Small intestine (tissue), 16 donors: ENCODE measurements at places on chromosomes 2 and 18.

DNA sequence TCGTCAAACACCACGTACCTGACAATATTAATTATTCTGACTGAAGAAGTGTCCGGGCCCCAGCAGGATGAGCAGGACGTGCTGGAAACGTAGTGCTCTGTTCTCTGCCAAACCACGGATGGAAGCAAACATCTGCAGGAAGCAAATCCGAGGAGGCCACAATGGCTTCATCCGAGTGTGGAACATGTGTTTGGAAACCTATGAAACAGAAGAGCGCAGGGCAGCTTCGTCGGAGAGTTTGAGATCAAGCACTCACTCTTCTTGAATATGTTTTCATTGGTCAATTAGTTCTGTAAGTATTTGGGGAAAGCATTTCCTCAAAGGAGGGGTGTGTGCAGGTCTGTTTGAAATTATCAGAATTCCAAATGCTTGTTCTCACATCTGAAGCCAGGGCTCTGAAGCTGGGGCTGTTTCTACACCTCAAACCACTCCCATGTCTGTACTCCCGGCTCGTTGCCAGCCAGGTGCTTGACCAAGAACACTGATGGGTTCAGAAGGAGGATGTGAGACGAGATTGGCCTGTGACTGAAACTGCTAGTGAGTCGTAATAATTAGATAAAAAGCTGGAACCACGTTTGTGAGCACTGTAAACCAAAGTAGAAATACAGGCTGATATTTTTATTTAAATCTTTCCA, 356.6 kb upstream of the SALL3 start:
- DNase-seq: no peak

- no peak for DNase-seq
These were observed 108.6 kb downstream of the NXPH2 start for GRCh38 chr2:138671566-138671965.

DNA sequence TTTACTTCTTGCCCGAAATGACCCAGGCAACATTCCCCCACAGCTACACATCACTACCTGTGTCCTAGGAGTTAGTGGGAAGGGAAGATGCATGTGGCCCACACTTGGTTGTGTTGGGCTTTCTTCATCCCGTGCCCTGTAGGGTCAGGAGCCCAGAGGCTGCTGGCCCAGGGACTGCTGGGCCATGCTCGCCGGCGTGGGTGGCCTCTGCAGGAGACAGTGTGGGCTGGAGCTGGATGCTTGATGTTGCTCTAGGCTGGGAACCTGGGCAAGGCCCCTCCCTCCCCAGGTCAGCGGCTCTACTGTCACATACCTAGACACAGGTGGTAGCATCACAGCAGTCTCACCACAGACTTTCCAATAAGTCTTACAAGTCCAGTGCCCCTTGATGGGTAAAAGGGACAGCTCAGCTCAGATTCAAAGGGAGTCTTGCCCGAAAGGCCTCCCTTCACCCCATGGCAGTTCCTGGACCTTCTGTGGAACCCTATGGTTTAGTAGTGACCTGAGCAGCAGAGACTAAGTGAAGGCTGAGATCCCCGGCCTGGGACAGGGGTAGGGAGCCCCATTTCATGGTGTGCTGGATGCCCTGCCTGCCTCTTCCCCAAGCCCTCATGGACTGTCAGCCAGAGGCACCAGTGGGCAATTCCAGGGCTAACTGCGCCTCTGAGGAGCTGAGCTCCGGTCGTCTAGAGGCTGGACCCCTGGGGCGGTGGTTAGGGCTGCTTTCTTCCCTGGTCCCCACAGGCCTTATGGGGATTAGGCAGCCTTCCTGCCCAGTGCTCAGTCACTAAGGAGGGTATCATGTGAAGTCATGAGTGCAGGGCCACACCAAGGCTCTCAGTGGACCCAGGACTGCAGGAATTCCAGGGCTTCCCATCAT, 45.4 kb upstream of the FAHD2A start:
- DNase-seq: no peak

- DNase-seq: no peak
These were observed 28.7 kb downstream of the COPS9 start for GRCh38 chr2:240107477-240107796.

GRCh38 chr2:157895531-157895930, 19.4 kb upstream of the ACVR1 start:
- no peak for DNase-seq

GRCh38 chr18:75810961-75811551, 383.6 kb upstream of the SMIM21 start:
- no peak for DNase-seq

- DNase-seq: no peak
These were observed 143.5 kb downstream of the AQP4 start for GRCh38 chr18:26721854-26722564.

GRCh38 chr2:182366628-182367027, 60.2 kb downstream of the PDE1A start:
- no peak for DNase-seq
